ENCODE measurements at places on chromosomes 6 and 20.

GRCh38 chr6:44696686-44697085 is 309.2 kb downstream of the CDC5L start:
- no peak for DNase-seq

GRCh38 chr6:54428431-54428830 is 120.2 kb downstream of the TINAG start:
- DNase-seq: no peak

DNA sequence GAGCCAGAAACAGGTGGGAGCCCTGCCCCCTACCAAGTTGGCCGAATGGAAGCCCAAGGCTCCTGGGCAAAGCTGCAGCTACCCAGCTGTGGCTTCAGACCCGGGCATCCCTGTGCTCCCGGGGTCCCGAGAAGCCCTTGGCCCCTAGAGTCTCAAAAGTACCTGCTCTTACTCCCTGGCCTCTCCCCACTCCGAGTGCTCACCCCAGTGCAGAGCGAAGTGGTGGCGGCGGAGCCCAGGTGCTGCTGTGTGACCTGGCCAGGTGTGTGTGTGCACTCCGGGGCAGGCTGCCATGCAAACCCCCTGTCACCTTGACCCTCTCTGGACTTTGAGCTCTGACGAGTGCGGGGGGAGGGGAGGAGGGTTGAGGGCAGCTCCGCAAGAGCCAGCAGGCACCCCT is 493.8 kb upstream of the MANEA start:
- no peak for DNase-seq

DNA sequence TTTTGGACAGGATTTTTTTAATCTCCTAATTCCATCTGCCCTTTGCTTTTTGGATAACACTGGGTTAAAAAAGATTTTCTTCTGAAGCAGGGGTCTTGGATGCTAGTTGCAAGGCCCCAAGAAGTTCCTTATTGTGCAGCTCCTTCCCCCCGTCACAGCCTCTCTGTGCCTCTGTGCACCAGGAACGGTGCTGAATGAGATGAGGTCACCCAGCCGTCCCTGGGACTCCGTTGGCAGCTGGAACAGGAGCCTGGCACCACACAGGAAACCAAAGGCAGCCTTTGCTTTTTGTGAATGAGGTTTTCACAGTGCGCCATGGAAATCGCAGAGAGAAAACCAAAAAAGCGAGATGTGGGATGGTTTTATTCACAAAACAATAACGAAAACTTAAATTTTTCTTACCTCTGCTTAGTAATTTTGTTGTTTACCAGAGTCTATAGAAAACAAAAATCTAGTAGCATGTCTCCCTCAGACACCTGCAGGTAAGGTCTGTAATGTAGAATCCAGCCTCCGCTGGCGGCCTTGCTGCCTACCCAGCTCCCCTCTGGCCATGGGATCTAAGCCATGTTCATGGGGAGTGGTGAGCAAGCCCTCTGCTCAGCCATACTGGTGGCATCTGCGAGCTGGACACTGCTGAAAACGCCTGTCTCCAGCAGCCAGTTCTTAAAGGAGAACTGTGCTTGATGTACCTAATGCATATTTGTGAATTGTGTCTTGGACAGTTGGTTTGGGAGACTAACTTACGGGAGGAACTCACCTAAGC is 40.4 kb upstream of the SYNJ2 start:
- DNase-seq: no peak

DNA sequence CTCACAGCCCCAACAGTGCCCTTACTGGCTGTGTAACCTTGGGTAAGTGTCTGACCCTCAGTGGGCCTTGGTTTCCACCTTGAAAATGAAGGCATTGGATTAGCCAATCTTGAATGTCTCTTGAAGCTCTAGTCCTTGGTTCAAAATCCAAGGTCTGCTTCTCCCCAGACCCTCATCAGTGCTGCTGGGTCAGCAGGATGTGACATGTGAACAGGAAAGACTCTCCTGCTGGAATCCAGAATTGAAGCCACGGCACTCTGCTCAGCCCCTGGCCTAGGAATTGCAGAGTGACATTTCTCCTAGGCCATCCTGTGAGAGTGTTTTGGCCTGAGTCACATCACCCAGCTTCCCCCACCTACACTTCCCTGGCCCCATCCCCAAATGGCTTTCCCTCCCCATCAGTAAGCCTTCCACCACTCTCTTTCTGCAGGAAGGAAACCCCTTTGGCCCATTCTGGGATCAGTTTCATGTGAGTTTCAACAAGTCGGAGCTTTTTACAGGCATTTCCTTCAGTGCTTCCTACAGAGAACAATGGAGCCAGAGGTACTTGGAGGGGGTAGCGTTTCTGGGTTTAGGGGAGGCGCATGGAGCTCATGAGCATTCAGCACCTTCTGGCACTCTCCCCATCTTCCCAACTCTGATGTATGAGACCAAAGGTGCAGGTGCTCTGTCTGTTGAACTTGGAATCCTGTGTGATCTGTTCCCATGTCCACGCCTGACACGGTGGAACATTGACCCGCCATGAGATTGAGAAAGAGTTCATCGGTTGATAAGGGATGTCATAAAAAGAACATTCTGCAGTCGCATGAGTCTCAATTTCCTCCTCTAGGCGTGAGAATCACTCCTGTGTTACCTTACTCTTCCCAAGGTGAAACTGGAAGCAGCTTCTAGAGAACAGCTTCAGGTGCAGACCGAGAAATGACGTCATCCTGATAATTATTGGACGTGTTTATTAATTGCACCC is 8.8 kb downstream of the POFUT1 start:
- DNase-seq: no peak

DNA sequence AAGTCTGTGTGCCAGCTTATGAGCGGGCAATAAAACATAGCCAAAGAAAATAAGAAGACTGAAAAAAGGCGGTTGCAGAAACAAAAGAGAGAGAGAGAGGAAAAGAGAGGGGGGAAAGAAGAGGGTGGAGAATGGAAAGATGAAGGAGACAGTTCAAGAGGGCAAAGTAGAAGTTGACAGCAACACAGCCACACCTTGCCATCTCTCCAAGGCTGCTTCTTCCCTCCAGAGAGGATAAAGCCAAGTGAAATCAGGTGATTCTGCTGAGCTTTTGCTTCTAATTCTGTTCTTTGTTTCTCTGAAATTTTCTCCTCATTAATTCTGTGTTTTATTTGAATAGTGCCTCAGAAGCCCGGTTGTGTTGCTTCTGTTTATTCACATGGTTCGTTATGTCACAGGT is 48.5 kb downstream of the PTPRK start:
- DNase-seq: no peak

- no peak for DNase-seq
Observed at GRCh38 chr6:14856177-14856576, 389.7 kb upstream of the JARID2 start.

DNA sequence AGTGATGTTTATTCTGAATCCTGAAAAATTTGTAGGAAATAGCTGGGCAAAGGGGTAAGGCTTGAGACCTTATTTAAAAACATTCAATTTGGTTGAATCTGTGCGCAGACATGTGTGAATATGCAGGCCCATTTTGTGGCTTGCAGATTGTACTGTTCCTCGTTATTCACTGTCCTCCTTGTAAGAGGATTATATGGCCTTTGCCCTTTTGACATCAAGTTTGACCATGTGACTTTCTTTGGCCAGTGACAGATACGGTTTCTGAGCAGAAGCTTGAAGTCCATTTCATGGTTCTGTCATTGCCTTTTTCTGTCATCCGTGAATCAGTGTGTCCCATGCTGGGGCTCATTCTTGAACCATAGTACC is 13.4 kb downstream of the AFDN start:
- no peak for DNase-seq

- no peak for DNase-seq
Observed at GRCh38 chr20:39878320-39878719, 810.7 kb downstream of the MAFB start.

DNA sequence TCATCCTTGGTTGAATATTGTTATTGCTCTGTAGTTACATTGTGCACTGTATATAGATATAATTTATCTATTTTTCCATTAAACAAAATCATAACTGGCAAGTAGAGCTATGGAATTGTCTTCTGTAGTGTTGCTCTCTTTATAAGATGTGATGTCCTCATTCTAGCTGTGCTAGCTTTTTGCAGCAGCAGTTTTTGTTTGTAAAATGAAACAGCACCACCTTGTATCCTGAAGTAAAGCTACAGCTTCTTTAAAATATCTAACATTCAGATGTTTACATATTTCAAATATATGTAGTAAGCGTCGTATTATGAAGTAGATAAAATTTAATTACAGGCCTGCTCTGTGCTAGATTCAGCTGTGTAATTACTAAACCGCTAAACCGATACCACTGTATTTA is 328.8 kb upstream of the MANEA start:
- DNase-seq: no peak

DNA sequence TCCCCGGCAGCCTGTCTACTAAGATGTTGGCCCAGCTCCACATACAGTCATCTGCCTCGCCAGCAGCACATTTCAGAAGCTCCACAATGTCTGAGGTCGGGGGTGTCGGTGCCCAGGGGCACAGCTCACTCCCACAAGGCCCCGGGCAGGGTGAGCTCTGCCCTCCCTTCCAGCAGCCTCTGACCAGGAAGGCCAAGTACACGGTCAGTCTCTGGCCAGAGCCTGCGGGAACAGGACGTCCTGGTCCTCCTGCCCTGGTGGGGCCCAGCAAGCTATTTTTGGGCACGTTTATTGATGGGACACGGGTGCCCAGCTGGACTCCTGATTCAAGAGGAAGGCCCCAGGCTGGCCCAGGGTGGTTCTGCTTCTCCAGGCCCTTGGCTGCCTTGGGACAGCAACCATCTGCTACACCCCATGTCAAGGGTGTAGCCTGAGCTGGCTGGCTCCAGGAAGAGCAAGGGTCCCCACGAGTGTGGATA is 114.9 kb upstream of the PTPN1 start:
- no peak for DNase-seq

GRCh38 chr6:25645916-25646315 is 6.1 kb upstream of the SCGN start:
- no peak for DNase-seq

- DNase-seq: no peak
Observed at GRCh38 chr6:155245831-155246230, 18.0 kb upstream of the CLDN20 start.
